ENCODE measurements at places on chromosomes 12 and 14. TPM values are rescaled to one million over a fixed set of nuclear protein-coding genes. Genes with fewer than 3 reads are reported as not detected.

Gene TTC6
- 9.3 TPM for total RNA-seq

- peak; percentile 23 for DNase-seq
Observed at GRCh38 chr12:27667540-27667939, 28.7 kb upstream of the REP15 start.

- DNase-seq: no peak
Observed at GRCh38 chr12:68861890-68862289, 53.9 kb downstream of the MDM2 start.

GRCh38 chr12:40240779-40241178 is 16.0 kb downstream of the LRRK2 start:
- DNase-seq: no peak

DNA sequence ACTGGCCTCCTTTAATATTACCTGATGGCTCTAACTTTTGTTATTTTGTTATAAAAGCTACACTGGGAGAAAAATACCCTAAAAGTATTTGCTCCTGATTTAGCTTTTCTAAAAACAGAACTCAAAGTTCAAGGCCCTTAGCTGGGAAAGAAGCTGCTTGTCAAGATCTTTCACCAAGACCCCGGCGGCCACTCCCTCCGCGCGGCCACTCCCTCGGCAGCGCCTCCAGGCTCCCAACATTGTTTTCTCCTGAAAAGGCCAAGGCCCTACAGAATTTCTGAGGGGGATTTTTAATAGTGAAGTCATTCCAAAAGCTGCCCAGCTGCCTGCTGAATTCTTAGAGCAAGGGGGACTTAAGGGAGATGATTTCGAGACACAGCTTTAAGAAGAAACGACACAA is 96.4 kb downstream of the NTN4 start:
- no peak for DNase-seq

DNA sequence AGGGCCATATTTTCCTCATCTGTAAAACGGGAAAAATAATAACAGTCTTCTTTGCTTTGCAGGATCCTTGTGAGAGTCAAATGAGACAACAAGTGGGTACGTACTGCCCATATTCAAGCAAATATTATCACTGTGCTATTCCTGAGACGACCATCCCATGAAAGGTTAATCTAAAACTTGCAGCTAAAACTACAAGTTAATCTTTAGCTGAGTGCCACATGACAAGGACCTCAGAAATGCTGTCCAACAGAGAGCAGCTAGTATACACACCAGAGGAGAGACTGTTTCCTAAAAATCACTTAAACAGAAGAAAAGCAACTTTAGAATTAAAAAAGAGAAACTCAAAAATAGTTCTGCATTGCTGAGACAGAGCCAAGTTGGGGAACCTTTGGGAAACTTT is 162.7 kb upstream of the TMTC2 start:
- no peak for DNase-seq

GRCh38 chr14:106372870-106373652 is 846.7 kb downstream of the TMEM121 start:
- DNase-seq: peak; percentile 75

Gene KRT4
- not detected for total RNA-seq
